Stimulated activated CD4-positive, alpha-beta T cell treated with anti-CD3 and anti-CD28 coated beads, Interleukin-1b, Interleukin-23, amount 100 ng/mL, for 48 hours (primary cell): ENCODE measurements at places on chromosomes 2 and 18.
A peak's percentile ranks its signal among the peaks of the same experiment; 100 is the strongest.

- DNase-seq = peak; percentile 36
Observed at GRCh38 chr18:48896875-48897511, 53.8 kb downstream of the SMAD7 start.

- DNase-seq = peak; percentile 27
Observed at GRCh38 chr2:12488352-12489318, 228.1 kb upstream of the TRIB2 start.

- DNase-seq = no peak
Observed at GRCh38 chr18:53018791-53019190, 678.8 kb downstream of the DCC start.

- DNase-seq = no peak
Observed at GRCh38 chr2:140528982-140529381, 1601.8 kb downstream of the LRP1B start.

DNA sequence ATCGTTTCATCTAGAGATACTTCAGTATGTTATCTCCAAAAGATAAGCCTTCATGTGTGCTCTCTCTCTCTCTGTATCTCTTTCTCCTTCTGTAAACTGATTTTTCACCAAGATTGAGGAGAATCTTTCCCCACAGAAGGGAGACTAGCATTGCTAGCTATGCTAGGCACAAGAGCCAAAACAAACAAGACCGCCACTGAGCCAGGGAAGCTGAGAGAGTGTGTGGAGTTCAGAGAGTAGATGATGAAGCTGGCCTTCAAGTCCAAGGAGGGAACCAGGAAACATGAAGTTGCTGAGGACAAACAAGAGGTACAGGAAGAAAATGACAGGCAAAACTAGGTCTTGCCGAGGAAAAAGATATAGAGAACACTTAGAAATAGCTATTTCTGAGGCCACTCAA lies 23.4 kb downstream of the DAPL1 start:
- DNase-seq = no peak

- no peak for DNase-seq
Observed at GRCh38 chr2:105291981-105292380, 37.6 kb downstream of the TGFBRAP1 start.

GRCh38 chr2:196956069-196956468 lies 29.6 kb upstream of the PGAP1 start:
- DNase-seq = no peak

- DNase-seq = no peak
Observed at GRCh38 chr2:98795891-98796676, 65.2 kb upstream of the MGAT4A start.

- no peak for DNase-seq
Observed at GRCh38 chr2:8642366-8643068, 39.3 kb upstream of the ID2 start.

- DNase-seq = no peak
Observed at GRCh38 chr2:195307751-195308150, 349.3 kb upstream of the SLC39A10 start.

DNA sequence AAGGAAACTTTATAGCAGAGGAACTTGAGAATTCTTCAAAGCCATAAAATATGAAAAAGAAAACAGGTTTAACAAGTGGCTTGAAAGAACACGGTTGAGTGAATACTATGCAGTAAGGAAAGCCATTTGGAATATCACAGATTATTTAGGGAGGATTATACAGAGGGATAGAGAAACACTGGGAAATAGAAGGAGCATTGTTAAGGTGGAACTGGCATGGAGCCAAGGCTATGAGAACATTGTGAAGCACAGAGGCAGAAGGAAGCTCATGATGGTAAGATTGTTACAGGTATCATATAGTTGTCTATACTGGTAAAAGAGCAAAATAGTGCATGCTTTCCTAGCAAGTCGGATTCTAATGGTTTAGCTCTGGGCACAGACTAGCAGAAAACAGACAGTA lies 87.1 kb downstream of the SS18 start:
- no peak for DNase-seq

DNA sequence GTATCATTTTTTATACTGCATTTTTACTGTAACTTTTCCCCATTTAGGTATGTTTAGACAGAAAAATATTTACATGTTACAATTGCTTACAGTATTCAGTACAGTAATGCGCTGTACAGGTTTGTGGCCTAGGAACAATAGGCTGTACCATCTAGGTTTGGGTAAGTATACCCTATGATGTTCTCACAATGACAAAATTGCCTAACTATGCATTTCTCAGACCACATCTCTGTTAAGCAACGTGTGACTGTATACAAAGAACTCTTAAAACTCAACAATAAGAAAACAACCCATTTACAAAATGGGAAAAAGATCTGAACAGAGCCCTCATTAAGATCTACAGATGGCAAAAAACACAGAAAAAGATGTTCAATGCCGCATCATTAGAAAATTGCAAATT lies 29.4 kb downstream of the FAM210A start:
- DNase-seq = no peak

GRCh38 chr2:55111570-55112228 lies 61.4 kb upstream of the RTN4 start:
- no peak for DNase-seq

DNA sequence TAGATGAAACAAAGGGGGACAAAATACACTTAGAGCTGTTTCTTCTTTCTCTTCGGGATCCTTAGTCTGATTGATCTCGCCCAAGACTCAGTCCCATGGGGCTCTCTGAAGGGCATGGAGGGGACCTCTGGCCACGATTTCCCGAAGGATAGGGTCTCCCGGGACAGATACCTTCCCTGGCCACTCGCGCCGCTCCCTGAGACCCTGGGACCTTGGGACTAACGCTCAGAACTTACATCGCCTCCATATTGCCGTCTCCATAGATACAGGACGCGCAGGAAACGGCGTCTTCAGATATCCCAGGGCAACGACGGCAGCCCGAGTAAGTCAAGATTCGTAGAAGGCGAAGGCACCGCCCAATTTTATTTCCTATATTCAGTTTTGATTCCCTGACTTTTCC lies at the start of gene CFAP65:
TSS of gene CFAP65 (minus strand) at position 265 of the 400 bp plus-strand sequence. CDS start 2,468 bp downstream, outside the sequence.
- peak; percentile 40 for DNase-seq

GRCh38 chr2:207748993-207749392 lies 20.7 kb downstream of the FZD5 start:
- DNase-seq = no peak

DNA sequence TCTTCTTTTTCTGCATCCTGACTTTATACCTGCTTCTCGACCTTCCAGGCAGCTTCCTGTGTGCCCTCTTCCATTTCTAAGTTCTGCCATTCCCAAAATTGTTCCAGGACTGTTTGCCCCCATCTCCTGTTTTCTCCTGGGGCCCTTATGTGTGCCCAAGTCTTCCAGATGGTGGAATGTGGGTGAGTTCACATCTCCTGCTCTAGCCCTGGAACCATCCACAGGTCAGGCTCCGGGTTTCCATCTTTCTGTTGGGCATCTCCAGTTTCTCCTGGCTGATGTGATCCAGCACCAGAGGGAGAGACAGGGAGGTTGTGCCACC lies 25.8 kb downstream of the TOGARAM2 start:
- no peak for DNase-seq

GRCh38 chr18:10314066-10314465 lies 140.4 kb upstream of the APCDD1 start:
- DNase-seq = no peak

DNA sequence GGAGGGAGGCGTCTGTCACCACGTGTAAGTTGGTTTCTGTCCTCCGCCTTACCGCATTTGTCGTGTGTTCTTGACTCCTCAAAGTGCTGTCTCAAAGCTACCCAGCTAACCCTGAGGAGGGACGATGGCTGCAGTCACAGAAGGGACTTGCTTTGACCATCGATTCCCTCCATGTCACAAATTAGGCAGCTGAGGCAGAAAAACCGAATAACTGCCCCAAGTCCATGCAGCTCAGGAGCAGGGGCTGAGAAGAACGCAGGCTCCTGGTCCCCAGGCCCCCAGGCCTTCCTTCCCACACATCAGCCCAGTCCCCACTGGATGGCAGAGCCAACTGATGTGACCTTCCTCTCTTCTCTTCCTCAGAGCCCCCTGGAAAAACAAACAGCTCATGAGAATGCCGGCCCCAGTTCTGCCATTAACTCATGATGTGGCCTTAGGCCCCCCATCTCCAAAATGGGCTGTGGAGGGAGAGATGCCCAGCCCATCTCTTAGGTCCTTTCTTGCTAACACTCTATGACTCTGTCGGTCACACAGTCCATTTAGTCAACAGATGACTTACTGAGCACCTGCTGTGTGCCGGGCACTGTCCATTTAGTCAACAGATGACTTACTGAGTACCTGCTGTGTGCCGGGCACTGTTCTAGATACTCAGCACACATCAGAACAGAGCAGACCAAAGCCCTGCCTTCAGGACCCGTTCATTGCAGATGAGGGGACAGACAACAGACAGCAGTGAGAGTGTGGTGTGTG lies 19.6 kb downstream of the MTERF4 start:
- DNase-seq = no peak

- no peak for DNase-seq
Observed at GRCh38 chr18:22879293-22879692, 53.8 kb upstream of the RBBP8 start.

DNA sequence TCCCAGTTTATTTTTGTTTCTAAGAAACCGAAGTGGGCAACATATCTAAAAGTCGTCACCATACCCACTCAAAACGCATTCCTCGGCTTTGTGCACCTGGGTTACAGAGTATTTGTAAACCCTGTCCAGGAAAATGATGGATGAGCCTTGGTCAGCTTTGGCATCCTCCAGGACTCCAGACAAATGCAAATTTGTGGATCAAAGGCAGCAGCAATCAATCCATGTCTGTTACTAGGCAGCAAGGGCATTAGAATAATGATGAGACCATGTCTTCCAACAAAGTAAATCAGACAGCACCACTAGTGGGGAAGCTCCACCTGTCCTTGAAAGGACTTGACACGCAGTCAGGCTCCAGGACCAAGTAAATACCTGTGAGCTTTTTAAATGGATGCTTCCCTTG lies 672.6 kb upstream of the GYPC start:
- no peak for DNase-seq

GRCh38 chr2:160207804-160208654 lies 8.0 kb upstream of the ITGB6 start:
- DNase-seq = no peak

GRCh38 chr2:191679818-191680600 lies 2.1 kb downstream of the NABP1 start:
- no peak for DNase-seq

- no peak for DNase-seq
Observed at GRCh38 chr2:177193240-177193639, 19.4 kb upstream of the HNRNPA3 start.

GRCh38 chr2:103743195-103743594 lies 981.4 kb downstream of the TMEM182 start:
- DNase-seq = no peak

- no peak for DNase-seq
Observed at GRCh38 chr2:25424426-25425028, 82.8 kb upstream of the DNMT3A start.

DNA sequence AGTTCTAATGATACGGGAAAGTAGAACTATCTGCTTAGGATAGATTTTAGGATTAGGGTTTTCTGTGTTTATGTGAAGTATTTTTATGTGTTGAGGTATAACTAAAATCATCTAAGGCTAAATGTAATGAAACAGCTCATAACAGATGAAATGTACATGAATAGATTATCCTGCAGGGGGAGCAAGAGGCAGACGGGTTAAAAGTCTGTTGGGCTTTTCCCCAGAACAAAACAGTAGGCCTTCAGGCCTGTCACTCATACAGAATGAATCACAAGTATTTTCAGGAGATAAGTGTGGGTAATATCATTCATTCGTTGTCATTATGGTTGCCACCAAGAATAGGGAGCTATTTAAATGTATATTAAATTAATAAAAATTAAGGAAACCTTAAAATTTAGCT lies 107.9 kb upstream of the IL1R2 start:
- peak; percentile 57 for DNase-seq

DNA sequence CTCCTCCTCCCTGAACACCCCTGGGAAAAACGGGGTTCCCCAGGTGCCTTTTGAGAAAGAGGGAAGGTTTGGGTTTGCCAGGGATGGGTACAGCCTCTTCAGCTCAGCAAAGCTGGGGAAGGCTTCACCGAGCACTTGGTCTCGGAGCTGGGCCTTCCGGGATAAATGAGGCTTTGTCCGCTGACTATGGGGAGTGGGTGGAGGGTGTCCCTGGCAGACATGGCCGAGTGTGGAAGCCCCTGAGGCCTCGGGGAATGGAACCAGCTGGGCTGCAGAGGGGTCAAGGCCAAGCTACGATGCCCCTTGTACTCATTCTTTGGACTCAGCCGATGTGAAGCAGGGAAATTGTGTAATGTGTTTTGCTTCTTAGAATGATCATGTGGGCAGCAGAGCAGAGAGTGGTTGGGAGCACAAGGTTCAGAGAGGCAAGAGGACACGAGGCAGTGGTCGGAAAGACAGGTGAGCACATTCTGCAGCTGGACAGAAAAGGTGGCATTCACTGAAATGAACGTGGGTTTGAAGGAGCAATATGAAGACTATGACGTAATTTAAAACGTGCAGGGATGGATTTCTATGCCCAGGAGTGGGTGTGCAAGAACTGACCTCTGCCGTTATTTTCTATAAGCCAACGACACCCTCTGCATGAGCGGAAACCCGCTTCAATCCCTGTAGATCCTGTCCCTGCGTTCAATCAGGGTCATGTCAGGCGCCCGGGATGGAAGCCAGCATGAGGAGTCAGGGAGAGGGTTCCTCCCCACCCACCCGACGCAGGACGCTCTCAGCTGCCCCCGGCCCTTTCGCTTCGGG lies 142.6 kb downstream of the PXDN start:
- no peak for DNase-seq

- DNase-seq = no peak
Observed at GRCh38 chr2:153770359-153770991, 101.2 kb upstream of the GALNT13 start.

GRCh38 chr18:77124452-77124922 lies 8.1 kb downstream of the MBP start:
- DNase-seq = peak; percentile 63

- DNase-seq = no peak
Observed at GRCh38 chr2:237591141-237591881, 777 bp upstream of the RAB17 start.

DNA sequence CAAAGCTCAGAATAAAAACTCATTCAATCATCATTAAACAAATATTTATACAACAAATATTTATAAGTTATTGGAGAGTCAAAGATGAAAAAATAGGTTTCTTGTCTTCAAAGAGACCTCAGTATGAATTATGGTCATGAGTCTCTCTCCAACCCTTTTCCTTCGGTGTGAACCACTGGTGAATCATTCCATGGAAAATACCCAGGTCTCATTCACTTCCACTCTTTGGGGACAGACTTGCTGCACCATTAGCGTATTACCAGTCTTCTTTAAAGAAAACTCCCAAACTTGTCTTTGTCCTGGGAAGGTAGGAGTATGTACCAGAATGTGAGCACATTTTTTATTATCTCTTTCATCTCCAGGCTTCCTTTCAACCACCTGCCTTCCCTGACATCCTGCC lies 257.4 kb upstream of the RBMS1 start:
- no peak for DNase-seq

- no peak for DNase-seq
Observed at GRCh38 chr2:105546628-105546974, 147.8 kb upstream of the FHL2 start.

GRCh38 chr2:221851531-221852045 lies 279.5 kb upstream of the EPHA4 start:
- no peak for DNase-seq

DNA sequence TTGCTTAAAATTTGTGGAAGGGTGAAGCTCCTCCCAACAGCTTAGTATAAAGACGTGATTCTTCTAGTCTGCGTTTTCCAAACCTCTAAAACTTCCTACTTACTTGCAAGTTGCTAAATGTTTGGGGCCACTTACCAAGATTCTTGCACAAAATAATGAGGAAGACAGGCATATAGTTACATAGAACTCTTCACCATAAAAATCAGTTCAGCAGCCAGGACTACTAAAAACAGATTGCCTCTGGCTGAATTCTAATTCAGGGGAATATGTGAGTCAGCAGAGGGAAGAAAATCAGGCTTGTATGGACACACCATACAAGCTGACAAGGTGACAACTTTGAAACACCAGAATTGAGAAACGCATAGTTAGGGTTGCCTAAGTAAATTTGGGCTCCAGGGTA lies 2.8 kb upstream of the PEX13 start:
- no peak for DNase-seq
